Chondrocyte (in vitro differentiated cells): ENCODE measurements at places on chromosomes 13 and 19. TPM values are rescaled to one million over a fixed set of nuclear protein-coding genes. Genes with fewer than 3 reads are reported as not detected.

The CALR3 gene
- not detected in 3 replicates for total RNA-seq

DNA sequence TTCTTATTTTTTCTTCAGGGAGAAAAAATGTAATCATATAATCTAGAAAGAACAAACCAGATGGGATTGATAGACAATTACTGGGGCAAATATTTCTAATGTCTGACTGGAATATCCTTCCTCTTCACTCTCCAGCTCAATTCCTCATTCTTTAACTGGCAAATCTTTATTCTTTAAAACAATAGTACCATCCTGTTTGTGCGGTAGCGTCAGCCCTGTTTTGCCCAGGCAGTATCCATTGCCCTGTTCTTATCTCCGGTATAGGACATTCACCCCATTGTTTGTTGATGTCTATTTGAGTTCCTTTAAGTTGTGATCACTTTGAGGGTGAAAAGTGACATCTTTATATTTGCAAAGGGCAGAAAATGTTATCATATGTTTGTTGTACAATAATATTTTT is 185.4 kb downstream of the POSTN start:
- no peak for DNase-seq

DNA sequence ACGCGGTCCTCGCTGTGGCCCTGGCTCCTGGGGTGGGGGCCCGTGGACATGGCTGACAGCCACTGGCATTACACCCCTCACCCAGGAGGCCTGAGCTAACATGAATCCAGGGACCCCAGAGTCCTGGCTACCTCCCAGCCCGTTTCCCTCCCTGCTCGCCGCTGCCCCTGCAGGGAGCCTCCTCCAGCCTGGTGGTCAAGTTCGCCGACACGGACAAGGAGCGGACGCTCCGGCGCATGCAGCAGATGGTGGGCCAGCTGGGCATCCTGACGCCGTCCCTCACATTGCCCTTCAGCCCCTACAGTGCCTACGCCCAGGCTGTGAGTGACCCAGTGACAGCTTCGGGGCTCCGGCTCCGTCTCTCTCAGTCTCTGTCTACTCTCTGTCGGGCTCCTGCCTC is 56.6 kb downstream of the CELF5 start:
- DNase-seq = no peak

DNA sequence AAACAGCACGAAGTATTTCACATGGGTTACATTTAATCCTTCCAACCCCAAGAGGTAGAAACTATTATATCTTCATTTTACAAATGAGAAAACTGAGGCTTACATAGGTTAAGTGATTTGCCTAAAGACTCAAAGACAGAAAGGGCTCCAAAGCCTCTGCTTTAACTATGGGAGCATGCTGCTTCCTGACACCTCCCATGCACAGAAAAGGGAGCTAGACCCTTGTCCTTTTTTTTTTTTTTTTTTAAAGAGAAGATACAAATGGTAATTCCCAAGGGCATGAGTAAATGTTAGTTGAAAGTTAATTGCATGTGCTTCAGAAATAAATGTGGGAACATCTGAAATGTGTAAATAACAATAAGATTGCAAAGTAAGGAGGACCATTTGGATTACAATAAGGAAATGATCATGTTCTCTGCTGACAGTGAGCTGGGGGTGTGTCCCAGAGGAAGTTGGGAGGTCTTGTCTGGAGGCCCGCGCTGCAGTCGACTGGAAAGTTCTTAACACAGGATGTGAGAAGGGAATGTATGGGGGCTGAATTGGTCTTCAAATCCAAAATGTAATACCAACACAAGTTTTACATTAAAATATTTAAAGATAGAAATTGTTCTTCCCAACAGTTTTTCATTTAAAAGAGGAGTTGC is 500.3 kb downstream of the KLF12 start:
- no peak for DNase-seq

DNA sequence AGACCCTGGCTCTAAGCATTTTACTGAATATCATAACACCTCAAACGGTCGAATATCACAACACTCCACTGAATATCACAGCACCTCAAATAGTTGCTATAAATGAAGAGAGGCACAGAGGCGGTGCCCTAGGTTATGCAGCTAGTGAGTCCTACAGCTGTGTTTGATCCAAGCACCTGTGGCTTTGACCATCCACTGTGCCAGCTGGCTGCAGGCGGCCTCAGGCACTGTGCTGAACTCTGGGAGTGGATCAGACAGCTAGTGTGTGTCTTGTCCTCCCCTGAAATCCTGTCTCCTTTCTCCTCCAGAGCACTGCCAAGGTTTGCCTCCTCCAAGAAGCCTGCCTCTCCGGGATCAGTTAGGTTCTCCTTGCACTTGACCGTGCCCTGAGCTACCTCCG is 7.3 kb downstream of the NOSIP start:
- DNase-seq = no peak

GRCh38 chr13:114148521-114148855 is 16.1 kb upstream of the RASA3 start:
- DNase-seq = no peak

DNA sequence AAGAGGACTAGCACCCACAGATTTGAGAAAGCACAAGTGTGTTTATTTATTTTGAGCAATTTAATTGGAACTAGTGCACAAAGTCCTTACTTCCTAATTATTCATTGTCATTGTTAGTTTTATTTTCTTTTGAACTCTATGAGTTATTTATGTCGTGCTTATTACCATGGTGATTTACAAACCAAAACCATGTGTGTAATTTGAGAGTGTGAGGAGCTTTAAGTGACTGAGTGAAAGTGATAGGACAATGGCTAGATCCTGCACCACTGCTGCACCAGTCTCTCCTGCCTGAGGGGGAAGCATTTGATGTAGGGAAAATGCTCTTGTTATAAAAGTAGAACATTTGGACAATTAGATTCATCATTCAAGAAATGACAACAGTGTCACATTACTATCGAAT is 172.3 kb upstream of the KLF12 start:
- no peak for DNase-seq

- no peak for DNase-seq
These were observed 128.7 kb downstream of the MAB21L1 start for GRCh38 chr13:35347679-35348205.

DNA sequence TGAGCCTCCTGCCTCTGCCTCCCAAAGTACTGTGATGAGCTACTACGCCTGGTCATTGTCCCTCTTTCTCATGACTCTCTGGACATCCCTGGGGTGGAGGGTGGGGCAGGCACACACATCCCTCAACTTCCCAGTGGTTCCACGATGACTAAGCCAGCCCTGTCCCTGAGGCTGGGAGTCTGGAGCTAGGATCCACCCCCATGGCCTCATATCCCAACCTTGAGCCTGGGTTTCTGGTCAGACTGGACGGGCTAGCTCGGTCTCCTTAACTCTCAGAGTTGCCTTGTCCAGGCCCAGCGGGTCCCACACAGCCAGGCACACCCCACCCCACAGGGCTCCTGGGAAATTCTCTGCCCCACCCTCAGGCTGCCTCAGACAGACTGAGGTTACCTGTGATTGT is 19.6 kb downstream of the IER2 start:
- DNase-seq = no peak

The PSG1 gene
- total RNA-seq = 0.29 TPM in 1 of 3 replicates, not detected in the others

The F10 gene
- 1.9 to 2.0 TPM in 2 of 3 replicates, not detected in the other for total RNA-seq

GRCh38 chr13:74657765-74658164 is 523.6 kb upstream of the KLF12 start:
- DNase-seq = no peak

- no peak for DNase-seq
These were observed 88.2 kb upstream of the TSC22D1 start for GRCh38 chr13:44664308-44664707.

The PSG5 gene
- total RNA-seq = not detected in 3 replicates

The CFD gene
- total RNA-seq = 1.1 to 17.9 TPM (median 1.8 TPM) in 3 replicates

The LRRC4B gene
- 0.31 to 1.2 TPM (median 0.52 TPM) in 3 replicates for total RNA-seq

The SERPINE3 gene
- total RNA-seq = not detected in 3 replicates

DNA sequence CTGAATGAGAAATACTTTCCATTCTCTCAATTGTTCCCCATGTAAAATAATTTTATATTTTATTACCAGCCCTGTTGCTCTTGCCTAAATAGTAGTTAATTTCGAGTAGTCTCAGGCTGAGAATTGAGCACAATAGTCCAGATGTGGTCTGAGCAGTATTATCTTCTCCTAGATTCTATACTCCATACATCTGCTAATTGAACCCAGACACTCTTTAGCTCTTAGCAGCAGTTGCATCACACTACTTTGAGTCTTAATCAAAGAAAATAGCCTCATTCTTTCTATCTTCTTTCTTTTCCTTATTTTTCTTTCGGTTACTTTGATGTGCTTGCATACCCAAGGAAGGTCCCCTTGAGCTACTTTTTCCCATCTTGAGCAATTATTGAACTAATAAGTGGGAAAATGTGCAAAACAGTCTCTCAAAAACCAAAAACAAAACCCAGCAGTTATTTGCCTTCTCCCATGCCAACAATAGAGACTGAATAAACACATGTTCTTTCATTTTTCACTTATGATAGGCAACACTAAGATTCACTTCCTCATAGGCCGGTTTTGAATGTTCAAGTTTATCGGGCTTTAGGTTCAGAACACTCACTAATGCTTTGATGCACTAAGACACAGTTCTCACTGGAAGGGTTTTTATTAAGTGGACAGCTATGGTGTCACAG is 204.5 kb downstream of the POU4F1 start:
- DNase-seq = no peak

DNA sequence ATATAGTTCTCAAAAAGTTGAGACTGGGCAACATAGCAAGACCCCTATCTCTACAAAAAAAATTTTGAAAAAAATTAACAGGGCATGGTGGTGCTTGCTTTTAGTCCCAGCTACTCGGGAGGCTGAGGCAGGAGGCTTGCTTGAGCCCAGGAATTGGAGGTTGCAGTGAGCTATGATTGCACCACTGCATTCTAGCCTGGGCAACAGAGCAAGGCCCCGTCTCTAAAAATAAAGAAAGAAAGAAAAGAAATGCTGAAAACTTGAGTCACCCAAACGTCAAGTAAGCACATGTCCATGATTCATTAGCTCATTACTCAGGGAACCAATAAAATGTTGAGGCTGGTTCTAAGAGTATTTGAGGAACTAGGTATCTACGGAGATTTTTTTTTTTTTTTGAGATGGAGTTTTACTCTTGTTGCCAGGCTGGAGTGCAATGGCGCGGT is 33.9 kb upstream of the SEMA6B start:
- no peak for DNase-seq

- DNase-seq = no peak
These were observed 19.1 kb downstream of the GPR183 start for GRCh38 chr13:99288089-99288488.

The LILRB4 gene
- total RNA-seq = not detected in 3 replicates

- DNase-seq = no peak
These were observed 788.0 kb upstream of the SLITRK1 start for GRCh38 chr13:84670245-84670644.

The TLE2 gene
- 12.3 to 14.1 TPM (median 13.7 TPM) in 3 replicates for total RNA-seq

DNA sequence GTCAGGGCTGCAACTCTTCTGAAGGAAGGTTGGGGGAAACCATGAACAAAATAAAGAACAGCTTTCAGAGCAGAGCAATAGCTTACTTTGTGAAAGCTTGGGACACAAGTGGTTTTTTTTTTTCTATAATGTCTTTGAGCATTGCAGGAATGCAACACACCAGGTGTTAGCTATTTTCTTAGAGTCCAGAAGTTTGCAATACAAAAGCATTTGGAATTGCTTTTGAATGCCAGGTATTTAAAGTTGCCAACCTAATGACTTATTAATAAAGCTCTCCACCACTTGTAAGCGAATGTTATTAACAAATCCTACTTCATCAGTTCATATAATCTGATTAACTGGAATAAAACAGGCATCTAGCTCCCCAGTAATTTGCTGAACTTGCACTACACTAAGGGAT is 172.6 kb downstream of the NUFIP1 start:
- no peak for DNase-seq

DNA sequence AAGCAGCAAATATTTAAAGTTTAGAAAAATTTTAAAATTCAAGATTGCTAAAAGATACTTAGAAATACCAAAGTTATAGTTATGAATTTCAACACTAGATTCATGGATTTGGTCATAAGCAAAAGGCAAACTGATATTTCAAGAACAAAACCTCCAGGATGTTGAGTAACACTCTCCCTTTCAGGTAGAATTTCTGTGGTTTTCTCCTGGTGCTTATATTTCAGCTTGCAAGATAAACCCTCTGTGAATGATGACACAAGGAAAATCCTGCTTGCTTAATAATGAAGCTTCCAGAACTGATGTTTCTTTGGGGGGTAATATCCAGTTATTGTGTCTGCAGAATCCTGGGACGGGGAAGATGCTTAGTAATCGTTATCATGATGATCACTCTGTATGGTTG is 320.3 kb upstream of the EDNRB start:
- DNase-seq = no peak

- no peak for DNase-seq
These were observed 45.0 kb downstream of the SLC7A1 start for GRCh38 chr13:29550430-29550988.

DNA sequence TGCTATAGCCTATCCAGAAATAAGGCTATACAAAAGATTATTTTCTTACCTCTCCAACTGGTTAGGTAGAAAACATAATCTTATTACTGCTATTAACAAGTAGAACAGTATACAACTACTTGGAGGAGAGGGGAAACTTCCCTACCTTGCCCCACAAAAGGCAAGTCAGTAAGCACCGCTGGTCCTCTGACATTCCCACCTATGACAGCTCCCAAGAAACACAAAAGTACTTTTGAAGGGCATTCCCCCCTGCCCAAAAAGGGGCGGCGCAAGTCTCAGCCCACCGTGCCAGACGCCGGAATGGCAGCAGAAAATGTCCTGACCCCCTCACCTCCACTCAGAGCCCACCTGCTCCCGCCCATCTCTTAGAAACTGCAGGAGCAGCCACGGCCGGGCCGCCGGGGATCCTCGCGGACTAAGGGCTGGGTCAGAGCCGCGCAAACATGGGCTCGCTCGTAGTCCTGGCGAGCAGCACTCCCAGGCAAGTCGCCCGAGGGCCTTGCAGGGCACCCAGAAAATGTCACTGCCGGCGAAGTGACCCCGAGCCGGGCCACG is 437 bp downstream of the SUCLA2 start:
- no peak for DNase-seq

DNA sequence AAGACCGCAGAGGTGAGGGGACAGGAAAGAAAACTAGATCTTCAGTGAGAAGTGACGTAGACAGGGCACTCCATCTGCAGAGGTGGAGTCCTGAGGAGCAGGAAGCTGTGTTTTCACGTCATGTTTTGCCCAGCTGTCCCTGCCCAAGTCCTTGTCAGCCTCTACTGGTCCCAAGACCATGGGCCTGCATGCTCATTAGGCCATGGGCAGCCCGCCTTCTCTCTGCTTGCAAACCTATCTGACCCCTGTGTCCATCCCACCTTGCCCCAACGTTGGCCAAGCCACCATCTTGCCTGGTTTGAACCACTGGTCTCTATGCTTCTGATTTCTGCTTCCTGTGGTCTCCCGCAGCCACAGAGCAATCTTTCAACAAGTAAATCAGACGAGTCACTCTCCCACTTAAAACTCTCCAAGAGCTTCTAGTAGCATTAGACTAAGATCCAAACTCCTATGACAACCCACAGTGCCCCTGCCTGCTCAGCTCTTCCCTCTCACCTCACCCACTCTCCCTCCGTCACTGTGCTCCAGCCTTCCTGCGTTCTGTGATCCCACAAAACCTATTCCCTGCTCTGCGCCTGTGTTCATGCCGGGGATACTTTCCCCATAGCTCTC is 18.6 kb upstream of the CCNE1 start:
- DNase-seq = peak; percentile 56

GRCh38 chr13:112144616-112145550 is 77.9 kb downstream of the SOX1 start:
- DNase-seq = peak; percentile 22
